BJ (cell line): ENCODE measurements at places on chromosomes 3 and 15. TPM values are rescaled to one million over a fixed set of nuclear protein-coding genes. Genes with fewer than 3 reads are reported as not detected.

Gene GRAMD2A
- 0.17 and 0.21 TPM in 2 replicates for polyA plus RNA-seq

Gene NEK10
- 2.5 and 3.8 TPM in 2 replicates for polyA plus RNA-seq

- no peak for DNase-seq
These were observed 5.1 kb downstream of the RNU6-1 start for GRCh38 chr15:67834581-67835296.

DNA sequence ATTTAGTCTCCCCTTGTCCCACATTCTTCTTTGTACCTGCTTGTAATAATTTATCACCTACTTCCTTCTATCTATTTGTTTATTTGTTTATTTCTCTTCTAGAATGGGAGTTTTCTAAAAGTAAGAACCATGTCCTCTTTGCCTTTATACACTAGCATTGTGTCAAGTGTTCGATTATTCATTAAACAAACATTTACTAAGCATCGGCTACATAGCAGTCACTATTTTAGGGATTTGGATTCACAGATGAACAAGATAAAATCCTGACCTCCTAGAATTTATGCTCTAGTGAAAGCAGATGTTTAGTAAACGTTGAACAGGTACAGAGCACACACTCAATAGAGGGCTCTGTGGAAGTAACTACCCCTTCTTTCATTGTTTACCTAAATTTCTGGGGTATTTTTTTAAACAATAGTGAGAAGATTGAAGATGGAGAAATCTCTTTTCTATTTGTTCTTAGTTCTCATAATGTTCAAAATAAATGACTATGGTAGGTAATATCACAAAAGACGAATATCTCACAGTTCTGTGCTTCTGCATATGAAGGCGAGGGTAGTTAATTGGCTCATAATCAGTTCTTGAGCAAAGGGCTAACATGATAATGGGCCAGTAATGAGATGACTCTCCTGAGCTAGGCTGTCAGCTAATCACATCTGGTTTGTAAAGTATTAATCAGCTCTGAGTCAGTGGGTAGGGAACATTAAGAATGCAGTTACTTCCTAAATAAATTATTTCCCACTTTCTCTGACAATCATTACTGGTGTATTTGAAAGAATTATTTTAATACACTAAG, 111.9 kb downstream of the SLC9A9 start:
- DNase-seq = no peak

GRCh38 chr15:72179950-72180581, 17.5 kb downstream of the GRAMD2A start:
- no peak for DNase-seq

GRCh38 chr3:69200384-69201068, 78.1 kb upstream of the LMOD3 start:
- peak; percentile 2 for DNase-seq

DNA sequence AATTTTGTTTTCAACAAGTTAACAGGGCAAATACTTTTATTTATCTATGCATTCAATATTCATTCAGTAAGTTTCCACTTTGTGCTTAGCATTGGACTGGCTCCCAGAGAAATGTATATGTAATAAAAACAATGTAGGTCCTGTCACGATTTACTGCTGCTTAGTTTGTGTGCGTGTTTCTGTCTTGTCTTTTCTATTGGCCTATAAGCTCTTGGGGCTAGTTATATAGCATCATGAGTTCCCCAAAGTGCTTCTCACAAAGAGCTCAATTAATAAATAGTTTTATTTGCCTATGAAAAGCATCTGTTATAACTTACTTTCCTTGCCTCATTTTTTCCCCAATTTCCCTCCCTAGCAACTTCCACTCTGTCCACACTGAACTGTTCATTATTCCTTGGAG, 666.7 kb upstream of the NAALADL2 start:
- DNase-seq = no peak

Gene CCNB2
- polyA plus RNA-seq = 33.5 and 45.3 TPM in 2 replicates

DNA sequence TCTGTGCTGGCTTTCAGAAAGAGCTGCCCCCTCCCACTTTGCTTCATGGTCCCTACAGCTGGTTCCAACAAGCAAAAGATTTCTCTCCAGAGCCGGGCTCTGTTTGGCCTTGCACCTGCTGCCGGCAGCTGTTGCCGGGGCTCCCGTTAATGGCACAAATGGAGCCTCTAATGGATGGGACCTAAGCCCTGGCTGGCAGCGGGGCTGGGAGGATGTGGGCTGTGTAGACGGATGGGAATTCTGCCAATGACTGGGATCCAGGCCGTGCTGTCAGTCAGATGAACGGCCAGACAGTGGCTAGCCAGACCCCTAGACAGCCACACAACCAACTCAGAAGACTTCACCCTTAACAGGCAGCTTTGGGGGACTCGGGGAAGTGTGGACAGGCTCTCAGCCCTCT, 88.0 kb downstream of the RPLP1 start:
- no peak for DNase-seq

DNA sequence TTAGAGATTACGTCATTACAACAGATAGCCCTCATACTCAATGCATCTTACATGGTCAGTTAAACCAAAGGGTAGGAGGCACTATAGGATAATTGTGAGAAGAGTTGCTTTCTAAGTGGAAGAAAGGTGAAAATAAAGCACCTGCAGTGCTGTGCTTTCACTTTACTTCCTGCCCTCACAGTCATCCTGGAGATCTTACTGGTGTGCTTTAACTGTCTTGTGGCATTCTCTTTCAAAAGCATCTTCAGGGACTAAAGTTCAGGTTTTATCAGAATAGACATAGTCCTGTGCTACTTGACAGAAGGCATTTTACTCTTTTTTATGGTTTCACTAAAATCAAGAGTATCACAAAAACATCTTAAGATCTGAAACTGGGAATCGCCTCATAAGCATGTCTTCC, 286.6 kb downstream of the ZBTB20 start:
- no peak for DNase-seq

GRCh38 chr3:117407317-117407716, 697.7 kb downstream of the TUSC7 start:
- DNase-seq = no peak

- no peak for DNase-seq
These were observed 4.4 kb upstream of the GPX1 start for GRCh38 chr3:49362561-49362960.

GRCh38 chr15:100771746-100772145, 107.9 kb upstream of the ALDH1A3 start:
- DNase-seq = no peak

Gene SPINK8
- polyA plus RNA-seq = not detected in 2 replicates

- peak; percentile 20 for DNase-seq
These were observed 898.2 kb downstream of the MCTP2 start for GRCh38 chr15:95129574-95129973.

DNA sequence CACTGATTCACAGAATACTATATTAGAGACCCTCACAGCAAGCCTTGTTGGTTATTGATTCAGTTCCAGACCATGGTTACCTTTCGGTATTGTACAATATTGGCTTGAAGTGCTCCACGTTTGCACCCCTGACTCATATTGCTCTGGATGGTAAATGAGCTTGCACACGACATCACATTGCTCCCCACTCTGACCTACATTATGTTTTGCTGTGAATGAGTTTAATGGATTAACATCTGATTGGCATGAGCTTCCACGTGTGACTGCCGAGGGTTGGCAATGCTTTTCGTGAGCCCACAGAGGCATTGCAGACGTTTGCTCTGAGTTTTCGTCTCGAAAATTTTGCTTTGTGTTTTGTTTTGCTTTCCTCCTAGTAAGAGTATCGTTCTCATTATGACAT, 225.8 kb upstream of the ICE2 start:
- no peak for DNase-seq

DNA sequence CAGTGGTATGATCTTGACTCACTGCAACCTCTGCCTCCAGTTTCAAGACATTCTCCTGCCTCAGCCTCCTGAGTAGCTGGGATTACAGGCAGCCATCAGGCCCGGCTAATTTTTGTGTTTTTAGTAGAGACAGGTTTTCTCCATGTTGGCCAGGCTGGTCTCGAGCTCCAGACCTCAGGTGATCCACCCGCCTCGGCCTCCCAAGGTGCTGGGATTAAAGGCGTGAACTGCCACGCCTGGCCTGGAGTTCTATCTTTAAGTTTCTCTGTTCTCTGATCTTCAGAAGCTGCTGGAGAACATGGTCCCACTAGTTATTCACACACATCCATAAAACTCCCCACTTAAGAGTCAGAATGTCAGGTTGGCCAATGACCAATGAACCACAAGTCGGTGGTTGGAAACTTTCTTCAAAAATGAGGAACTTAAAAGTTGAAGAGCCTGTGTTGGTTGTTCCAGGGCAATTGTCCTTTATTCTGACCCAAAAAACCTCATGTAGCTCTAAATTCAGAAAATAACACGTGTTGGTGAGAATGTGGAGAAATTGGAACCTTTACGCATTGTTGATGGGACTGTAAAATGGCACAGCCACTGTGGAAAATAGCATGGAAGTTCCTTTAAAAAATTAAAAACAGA, 55.9 kb upstream of the PIK3CB start:
- DNase-seq = no peak

Gene ACKR2
- polyA plus RNA-seq = 0.15 TPM in 1 of 2 replicates, not detected in the other

DNA sequence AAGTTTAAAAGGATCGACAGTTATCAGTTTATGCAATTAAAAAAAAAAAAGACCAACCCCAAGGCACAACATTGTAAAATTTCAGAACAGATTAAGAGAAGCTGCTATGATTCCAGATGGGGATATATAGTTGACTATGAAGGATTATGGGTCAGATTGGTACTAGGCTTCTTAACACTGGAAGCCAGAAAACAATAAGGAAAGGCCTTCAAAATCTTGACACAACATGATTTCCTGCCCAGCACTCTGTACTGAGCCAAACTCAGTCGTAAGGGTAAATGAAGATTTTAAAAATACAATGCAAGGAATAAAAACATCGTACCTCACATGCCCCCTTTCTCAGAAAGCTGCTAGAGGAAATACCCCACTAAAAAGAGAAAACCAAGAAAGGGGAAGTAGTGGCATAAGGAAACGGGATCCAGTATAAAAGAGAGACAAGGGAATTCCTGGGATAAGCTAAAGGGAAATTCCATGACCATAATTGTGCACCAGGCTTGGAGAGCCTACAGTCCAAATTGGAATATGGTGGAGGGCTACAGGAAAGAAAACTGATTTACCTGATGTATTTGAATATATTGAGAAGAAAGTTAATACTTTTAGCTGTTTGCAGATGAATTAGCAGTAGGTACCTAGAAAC, 27.9 kb downstream of the PIAS1 start:
- no peak for DNase-seq
